Mesendoderm (in vitro differentiated cells): ENCODE measurements at places on chromosomes 7 and 10.

- H3K27me3 ChIP-seq, result no peaks in the 10 kb centered on the region
- H3K4me3 ChIP-seq, result no peak overlapping the region
- no peaks in the 10 kb centered on the region for H3K36me3 ChIP-seq
- no peak overlapping the region for H3K27ac ChIP-seq
These were observed 292.6 kb downstream of the PARD3 start for GRCh38 chr10:34522546-34522945.

- H3K27me3 ChIP-seq, result no peaks in the 10 kb centered on the region
- no peak overlapping the region for H3K27ac ChIP-seq
- no peak overlapping the region for H3K4me3 ChIP-seq
- H3K4me1 ChIP-seq, result no peaks in the 10 kb centered on the region
These were observed 8.1 kb downstream of the TRPV5 start for GRCh38 chr7:142925413-142925812.

GRCh38 chr7:101226721-101227120, 8.8 kb downstream of the ZNHIT1 start:
- no peak for DNase-seq
- no peak overlapping the region for H3K4me3 ChIP-seq
- H3K27ac ChIP-seq, result no peak overlapping the region

DNA sequence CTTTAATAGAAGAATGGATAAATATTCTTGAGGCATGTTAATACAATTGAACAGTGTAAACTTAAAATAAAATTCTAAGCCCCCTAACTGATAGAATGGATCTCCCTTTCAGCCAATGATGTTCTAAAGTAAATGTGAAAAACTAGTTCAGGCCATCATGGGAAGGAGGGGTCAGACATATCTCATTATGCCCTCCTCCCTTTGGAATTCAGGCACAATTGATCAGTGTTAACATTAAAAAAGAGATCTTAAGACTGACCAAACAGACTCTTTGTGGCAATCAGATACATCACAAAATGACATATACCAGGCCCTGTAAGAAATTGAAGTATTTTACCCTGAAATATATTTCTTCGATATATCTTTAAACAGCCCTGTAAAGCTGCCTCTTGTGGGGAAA, 683.0 kb upstream of the LRRTM3 start:
- no peaks in the 10 kb centered on the region for H3K36me3 ChIP-seq
- H3K4me1 ChIP-seq, result no peaks in the 10 kb centered on the region

- H3K4me1 ChIP-seq, result no peaks in the 10 kb centered on the region
- H3K4me3 ChIP-seq, result no peak overlapping the region
- no peak overlapping the region for H3K27ac ChIP-seq
- H3K36me3 ChIP-seq, result no peaks in the 10 kb centered on the region
- H3K27me3 ChIP-seq, result no peaks in the 10 kb centered on the region
These were observed 64.4 kb downstream of the KCND2 start for GRCh38 chr7:120337308-120337907.

DNA sequence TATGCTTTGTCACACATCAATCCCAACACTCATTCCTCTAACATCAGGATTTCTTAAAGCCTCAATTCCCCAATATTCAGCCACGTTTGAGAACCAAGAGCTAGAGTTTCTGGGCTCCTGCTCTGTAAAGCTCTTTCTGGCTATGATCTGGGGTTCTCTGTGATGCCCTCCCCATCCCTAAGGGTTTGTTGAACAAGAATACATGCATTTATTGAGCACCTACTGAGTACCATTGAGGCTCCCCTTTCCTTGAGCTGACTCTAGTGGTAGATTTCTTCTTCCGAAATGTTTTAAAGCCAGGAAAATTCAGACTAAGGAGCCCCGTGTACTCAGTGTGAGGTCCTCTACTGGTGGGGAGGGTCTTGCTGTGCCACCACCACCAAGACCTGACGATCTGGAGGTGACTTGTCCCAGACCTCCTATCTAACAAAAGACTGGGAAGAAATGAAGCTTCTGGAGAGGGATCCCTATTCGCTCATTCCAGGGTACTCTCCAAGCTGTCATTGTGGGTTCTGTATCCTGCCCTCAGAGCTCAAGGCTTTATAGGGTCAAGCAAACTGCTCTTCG, 23.1 kb upstream of the SRGN start:
- no peaks in the 10 kb centered on the region for H3K36me3 ChIP-seq
- no peak overlapping the region for H3K4me3 ChIP-seq
- no peak overlapping the region for H3K27ac ChIP-seq
- H3K27me3 ChIP-seq, result no peaks in the 10 kb centered on the region

GRCh38 chr10:59913547-59914237, 7.3 kb upstream of the CCDC6 start:
- H3K27me3 ChIP-seq, result no peaks in the 10 kb centered on the region
- H3K4me1 ChIP-seq, result no peaks in the 10 kb centered on the region
- no peak overlapping the region for H3K27ac ChIP-seq
- no peak overlapping the region for H3K4me3 ChIP-seq
- no peaks in the 10 kb centered on the region for H3K36me3 ChIP-seq

GRCh38 chr10:124476043-124476725, 14.6 kb downstream of the LHPP start:
- no peaks in the 10 kb centered on the region for H3K36me3 ChIP-seq
- H3K4me3 ChIP-seq, result no peak overlapping the region
- no peaks in the 10 kb centered on the region for H3K4me1 ChIP-seq
- H3K27me3 ChIP-seq, result no peaks in the 10 kb centered on the region
- no peak for DNase-seq
- no peak overlapping the region for H3K27ac ChIP-seq

- H3K36me3 ChIP-seq, result no peaks in the 10 kb centered on the region
- no peak overlapping the region for H3K27ac ChIP-seq
- no peak overlapping the region for H3K4me3 ChIP-seq
- no peaks in the 10 kb centered on the region for H3K4me1 ChIP-seq
These were observed 207.3 kb downstream of the HGF start for GRCh38 chr7:81562581-81562980.

DNA sequence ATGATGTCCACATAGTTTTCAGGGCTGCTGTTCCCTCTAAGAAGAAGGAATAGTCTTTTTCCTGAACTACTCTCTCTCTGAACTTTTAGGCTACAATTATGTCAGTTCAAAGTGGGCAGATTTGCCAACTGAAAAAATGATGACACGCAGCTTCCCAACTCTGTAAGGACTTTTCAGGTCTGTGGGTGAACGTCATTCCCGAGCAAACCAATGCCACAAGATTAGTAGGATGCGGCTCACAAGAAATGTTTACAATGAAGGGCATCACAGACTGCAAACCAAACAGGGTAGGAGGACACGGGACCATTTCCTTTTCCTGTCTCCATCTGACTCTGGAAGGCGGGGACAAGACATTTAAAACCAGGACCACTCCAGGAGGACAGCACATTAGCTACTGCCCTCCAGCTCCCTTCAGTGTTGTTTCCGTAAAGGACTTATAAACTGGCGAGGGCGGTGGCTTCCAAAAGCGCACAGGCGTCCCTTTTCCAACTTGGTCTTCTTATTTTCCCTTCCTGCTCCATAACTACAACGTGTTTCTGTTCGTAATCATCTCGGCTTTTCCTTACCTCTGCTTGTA, 539 bp upstream of the MKLN1 start:
- peak; percentile 83 for DNase-seq
- no peaks in the 10 kb centered on the region for H3K36me3 ChIP-seq
- H3K4me3 ChIP-seq, result peak overlapping the region; percentile 76
- H3K4me1 ChIP-seq, result peaks cover 6% of the 10 kb centered on the region
- peak overlapping the region; percentile 71 for H3K27ac ChIP-seq

DNA sequence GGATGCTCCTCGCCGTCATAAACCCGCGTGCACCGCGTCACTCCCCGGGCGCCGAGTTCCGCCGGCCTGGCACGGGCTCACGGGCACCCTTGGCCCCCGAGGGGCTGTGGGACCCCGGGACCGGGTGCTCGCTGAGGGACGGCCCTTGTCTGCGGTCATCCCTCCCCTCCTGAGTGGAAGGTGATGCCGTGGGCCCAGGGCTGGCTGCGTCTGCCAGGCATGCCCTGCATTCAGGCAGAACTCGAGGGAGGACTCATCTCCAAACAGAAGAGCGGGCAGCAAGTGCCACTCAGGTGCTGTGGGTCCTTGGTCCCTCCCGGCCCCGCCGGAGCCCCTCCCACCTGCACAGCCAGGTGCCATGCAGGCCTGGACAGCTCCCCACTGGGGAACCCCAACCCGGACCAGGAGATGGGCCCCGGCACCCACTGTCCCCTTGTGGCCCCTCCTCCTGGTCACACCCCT, 61.3 kb downstream of the UNCX start:
- H3K4me3 ChIP-seq, result no peak overlapping the region
- H3K27me3 ChIP-seq, result peaks cover 2% of the 10 kb centered on the region
- DNase-seq, result no peak

- no peak for DNase-seq
- no peak overlapping the region for H3K4me3 ChIP-seq
- H3K36me3 ChIP-seq, result no peaks in the 10 kb centered on the region
- no peak overlapping the region for H3K27ac ChIP-seq
- H3K27me3 ChIP-seq, result no peaks in the 10 kb centered on the region
- H3K4me1 ChIP-seq, result no peaks in the 10 kb centered on the region
These were observed 5.6 kb downstream of the STRA8 start for GRCh38 chr7:135239263-135239662.

DNA sequence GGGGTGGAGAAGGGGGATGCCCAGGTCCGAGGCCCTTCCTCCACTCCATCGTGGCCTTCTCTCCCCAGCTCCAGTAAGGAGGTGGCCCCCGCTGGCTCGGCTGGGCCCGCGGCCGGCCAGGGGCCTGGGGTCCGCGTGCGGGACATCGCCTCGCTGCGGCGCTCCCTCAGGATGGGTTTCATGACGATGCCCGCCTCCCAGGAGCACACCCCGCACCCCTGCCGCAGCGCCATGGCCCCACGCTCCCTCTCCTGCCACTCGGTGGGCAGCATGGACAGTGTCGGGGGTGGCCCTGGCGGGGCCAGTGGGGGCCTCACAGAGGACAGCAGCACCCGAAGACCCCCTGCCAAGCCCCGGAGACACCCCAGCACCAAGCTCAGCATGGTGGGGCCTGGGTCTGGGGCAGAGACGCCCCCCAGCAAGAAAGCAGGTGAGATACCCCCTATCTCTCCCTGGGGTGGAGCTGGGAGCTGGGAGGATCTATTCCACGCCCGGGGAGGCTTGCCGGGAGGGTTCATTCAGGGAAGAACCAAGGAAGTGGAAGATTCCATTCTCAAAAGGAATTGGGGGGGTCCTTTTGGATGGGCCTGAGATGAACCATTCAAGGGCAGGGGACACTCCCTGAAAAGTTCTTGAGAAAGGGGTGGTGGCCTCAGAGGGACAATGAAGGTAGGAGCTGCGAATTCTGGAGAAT, 3.2 kb downstream of the NYAP1 start:
- DNase-seq, result peak; percentile 90
- H3K4me1 ChIP-seq, result peaks cover 2% of the 10 kb centered on the region
- no peak overlapping the region for H3K27ac ChIP-seq

- DNase-seq, result no peak
- no peak overlapping the region for H3K4me3 ChIP-seq
- no peak overlapping the region for H3K27ac ChIP-seq
- H3K4me1 ChIP-seq, result peaks cover 8% of the 10 kb centered on the region
- no peaks in the 10 kb centered on the region for H3K27me3 ChIP-seq
- H3K36me3 ChIP-seq, result no peaks in the 10 kb centered on the region
These were observed 86.9 kb downstream of the AOAH start for GRCh38 chr7:36637417-36637816.

DNA sequence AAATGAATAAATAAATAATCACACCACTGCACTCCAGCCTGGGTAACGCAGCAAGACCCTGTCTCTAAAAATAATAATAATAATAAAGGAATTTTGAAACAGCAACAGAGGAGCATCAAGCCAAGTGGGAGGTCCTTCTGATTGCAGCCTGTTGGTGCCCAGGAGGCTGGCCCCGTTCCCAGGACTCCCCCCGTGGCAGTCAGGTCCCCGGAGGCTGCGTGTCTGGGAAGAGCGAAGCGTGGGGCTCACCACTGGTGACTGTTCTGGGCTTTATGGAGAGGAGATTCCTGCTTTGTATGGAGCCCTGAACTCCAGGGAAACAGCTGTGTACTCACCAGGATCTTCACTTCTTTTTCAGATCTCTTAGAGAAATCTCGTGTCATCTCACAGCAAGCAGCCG, 19.3 kb upstream of the MYH16 start:
- no peaks in the 10 kb centered on the region for H3K27me3 ChIP-seq
- DNase-seq, result no peak
- H3K36me3 ChIP-seq, result no peaks in the 10 kb centered on the region
- no peaks in the 10 kb centered on the region for H3K4me1 ChIP-seq

GRCh38 chr10:58513188-58514110, 777 bp downstream of the BICC1 start:
- peaks cover 2% of the 10 kb centered on the region for H3K4me1 ChIP-seq
- H3K27me3 ChIP-seq, result peaks cover 7% of the 10 kb centered on the region
- H3K27ac ChIP-seq, result no peak overlapping the region
- peak; percentile 50 for DNase-seq

DNA sequence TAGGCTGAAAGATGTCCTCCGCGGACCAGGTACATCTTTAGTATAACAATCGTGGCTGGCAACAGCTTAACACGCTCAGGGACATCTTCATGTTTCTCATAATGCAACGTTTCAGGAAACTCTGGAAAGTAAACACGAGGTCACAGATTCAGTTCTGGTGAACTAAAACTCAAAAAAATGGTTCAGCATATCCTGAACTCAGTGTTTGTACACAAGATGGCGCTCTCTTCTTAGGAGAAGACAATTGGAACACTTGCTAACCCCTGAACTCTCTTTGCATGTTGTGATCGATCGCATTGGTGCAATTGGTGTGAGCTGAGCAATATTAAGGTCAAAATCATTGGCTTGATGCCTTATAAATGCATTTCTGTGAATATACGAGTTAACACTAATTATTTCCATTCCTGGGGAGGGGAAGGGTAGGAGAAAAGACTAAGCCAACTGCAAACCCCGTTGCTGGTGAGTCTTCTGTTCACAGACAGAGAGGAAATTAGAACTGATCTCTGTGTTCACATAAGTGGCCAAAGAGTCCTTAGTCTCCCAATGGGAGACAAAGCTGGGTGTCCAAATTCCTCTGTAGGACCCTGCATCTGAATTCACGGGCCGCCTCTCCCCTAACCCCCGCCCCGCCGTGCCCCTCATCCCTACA, 52.6 kb upstream of the FAM180A start:
- no peak overlapping the region for H3K4me3 ChIP-seq
- no peaks in the 10 kb centered on the region for H3K36me3 ChIP-seq
- no peaks in the 10 kb centered on the region for H3K27me3 ChIP-seq
- peak; percentile 83 for DNase-seq

DNA sequence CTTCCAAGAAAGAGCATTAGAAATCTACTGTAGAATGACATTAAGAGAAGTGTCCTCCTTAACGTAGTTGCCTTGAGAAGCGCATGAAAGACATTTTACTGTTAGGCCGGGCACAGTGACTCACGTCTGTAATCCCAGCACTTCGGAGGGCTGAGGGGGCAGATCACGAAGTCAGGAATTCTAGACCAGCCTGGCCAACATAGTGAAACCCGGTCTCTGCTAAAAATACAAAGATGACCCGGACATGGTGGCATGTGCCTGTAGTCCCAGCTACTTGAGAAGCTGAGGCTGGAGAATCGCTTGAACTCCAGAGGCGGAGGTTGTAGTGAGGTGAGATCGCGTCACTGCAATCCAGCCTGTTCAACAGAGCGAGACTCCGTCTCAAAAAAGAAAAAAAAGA, 28.9 kb downstream of the TARP start:
- H3K4me1 ChIP-seq, result no peaks in the 10 kb centered on the region
- no peaks in the 10 kb centered on the region for H3K36me3 ChIP-seq
- no peak overlapping the region for H3K4me3 ChIP-seq
- H3K27me3 ChIP-seq, result no peaks in the 10 kb centered on the region
- no peak overlapping the region for H3K27ac ChIP-seq
